ENCODE measurements at places on chromosomes 4 and X.

DNA sequence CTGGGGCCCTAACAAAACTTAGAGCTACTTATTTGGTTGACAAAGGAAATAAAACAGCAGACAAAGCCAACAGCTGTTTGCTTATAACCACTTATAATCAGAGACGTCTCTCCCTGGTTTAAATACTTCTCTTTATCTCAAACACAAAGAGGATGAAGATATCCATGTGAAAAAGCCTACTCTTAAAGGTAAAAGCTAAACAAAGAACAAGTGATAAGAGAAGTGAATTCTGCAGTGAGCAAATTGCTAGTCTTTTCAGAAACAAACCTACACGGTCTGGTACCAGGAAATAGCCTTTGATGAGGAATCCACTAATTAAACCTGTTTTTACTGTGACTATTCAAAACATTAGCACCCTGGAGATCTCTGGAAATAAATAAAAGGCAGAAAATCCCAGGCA is 46.7 kb downstream of the GRIA3 start:
- DNase-seq = no peak

DNA sequence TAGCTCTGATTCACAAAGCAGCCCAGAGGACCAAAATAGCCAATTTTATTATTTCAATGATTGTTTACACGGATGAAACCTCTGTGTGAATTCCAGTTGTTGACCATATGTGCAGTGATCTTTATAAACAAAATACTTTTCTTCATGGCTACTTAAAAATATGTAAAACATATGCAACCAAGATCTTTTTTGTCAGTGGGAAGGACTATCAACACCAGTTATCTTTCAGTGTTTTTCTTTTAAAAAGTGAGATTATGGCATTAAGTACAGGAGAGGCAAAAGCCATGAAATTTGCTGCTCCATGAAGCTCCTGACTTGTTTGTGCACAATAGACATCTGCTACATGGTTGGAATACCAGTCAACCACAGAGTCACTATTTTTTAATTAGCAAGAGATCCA is 184.4 kb downstream of the DKK2 start:
- no peak for DNase-seq

GRCh38 chr4:43048570-43048969 is 156.1 kb downstream of the GRXCR1 start:
- no peak for DNase-seq

GRCh38 chrX:30610026-30610425 is 32.5 kb upstream of the TASL start:
- no peak for DNase-seq

DNA sequence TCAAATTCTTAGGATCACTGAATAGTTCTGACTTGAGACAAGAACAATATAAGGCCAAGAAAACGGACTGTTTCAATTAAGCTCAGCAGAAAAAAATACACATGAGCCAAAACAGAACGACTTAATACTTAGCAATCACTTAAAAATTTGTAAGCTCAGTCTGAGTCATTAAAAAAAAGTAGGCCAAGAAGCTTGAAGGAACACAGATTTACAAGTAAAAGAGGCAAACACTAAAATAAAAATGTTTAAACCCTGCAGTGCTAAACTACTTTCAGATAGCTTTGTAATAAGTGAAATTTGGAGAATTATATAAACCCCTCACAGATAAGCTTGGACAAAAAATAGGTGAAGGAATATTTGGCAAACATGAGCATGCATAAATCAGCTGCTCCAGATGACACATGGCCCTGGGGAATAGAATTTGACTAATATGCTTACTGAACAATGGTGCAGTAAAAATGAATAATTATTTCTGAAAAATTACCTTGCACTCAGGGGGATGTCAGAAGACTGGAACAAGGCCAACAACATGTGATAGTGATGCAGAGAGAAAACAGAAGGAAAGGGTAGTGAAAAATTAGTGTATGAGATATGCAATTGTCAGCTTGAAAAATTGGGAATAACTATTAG is 49.6 kb downstream of the LNX1 start:
- DNase-seq = no peak

DNA sequence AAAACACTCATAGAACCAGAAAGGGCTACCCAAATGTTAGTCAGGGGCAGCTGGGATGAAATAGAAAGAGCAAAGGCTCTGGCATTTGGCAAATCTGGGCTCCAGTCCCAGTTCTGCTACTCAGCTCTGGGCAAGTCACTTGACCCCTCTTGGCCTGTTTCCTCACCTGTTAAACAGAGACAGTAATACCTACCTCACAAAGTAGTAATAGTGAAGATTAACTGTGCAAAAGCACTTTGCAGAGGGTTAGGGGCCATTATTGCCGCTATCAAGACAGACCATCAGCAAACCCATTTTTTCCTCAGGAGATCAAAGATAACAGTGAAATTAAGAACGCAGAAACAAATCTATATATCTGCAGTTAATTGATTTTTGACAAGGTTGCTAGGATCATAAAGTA is 20.6 kb downstream of the ZBTB33 start:
- DNase-seq = no peak

GRCh38 chr4:122783301-122784215 is 43.1 kb upstream of the FGF2 start:
- DNase-seq = no peak

GRCh38 chr4:89071311-89071710 is 14.3 kb upstream of the FAM13A start:
- no peak for DNase-seq

DNA sequence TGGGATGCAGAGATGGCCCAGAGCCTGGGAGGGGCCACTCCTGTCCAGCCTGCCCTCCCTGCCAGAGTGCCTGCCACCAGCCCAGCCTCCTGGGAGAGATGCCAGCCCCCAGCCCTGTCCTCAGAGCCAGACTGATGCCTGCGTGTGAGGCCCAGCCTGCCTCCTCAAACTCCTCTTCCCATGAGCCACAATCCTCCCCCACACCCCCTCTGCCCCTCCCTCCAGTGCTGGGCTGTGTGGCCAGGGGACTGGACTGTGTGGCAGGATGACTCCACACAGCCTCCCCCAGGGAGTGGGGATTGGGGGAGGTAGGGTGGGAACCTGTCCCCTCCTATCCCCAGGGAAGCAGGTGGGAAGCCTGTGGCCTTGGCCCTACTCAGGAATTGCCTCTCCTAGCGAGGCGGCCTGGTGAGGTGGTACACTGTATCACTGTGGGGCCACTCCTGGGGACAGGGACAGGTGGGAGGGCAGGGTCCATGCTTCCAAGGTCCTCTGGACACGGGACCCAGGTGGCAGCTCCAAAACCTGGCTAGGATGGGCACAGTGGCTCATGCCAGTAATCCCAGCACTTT is 4.3 kb upstream of the SH3BP2 start:
- DNase-seq = no peak

GRCh38 chr4:111707491-111707890 is 437.8 kb upstream of the FAM241A start:
- DNase-seq = no peak

- no peak for DNase-seq
Measured at GRCh38 chr4:70151271-70151670, 2.8 kb upstream of the PRR27 start.

DNA sequence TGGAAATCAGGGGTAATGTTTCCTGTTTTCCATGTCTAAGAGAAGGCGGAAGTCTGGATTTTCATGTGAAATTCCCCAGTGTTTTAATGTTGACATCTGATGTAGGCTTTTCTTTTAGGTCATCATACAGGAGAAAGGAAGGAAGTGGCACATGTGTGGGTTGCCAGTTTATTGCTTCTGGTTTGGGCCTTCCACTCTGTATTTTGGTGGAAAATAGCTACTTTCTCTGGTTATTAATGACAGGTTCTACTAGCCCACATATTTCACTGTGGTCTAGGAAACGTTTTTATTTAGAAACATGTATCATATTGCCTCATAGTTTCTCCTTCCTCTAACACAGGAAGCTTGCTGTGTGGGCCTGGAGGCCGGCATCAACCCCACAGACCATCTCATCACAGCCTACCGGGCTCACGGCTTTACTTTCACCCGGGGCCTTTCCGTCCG is 7.2 kb downstream of the PDHA1 start:
- no peak for DNase-seq

DNA sequence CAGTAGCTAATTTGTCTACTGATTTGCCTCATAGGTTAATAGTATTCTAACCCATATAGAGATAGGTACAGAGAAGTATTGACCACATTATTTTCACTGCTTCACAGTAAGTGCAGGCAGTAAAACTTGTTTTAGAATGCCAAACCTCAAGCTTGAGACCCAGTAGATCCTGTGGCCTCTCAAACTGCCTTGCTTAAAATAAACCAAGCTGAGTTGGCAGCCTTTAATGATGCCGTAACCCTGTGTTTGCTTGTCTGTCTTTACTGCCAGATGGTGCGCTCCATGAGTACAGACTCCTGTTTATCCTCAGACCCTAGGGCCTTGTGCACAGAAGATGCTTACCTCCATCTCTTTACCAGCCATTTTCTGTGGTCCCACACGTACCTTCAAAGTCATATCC is 50.8 kb downstream of the ANXA3 start:
- DNase-seq = peak; percentile 17

DNA sequence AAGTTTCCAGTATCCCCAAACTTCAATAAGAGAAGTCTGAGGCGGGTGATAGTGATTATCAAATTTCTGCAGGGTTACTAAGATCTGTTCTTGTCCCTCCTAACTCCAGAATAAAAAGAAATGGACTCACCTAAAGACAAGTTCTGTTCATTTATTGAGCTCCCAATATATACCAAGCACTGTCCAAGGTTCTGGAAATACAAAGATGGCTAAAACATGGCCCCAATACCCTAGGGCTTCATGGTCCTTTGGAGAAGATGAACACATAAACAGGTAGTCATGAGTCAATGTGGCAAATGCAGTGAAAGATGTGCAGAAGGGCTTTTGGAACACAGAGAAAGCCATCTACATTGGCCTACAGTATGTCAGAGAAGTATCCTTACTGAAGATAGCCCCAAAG is 231.2 kb downstream of the PPP1R2C start:
- no peak for DNase-seq

GRCh38 chr4:99088481-99089365 is at the start of gene ADH5:
TSS of gene ADH5 (minus strand) at chr4:99088788. CDS start at chr4:99088700, 88 bp downstream.
- peak; percentile 74 for DNase-seq

- no peak for DNase-seq
Measured at GRCh38 chr4:15502384-15502783, 32.7 kb downstream of the CC2D2A start.
